ENCODE measurements at places on chromosomes 11 and 22.

- no peak for DNase-seq
Measured at GRCh38 chr11:103624708-103625623, 411.5 kb upstream of the DDI1 start.

- no peak for DNase-seq
Measured at GRCh38 chr11:9688716-9689511, 25.0 kb downstream of the SWAP70 start.

GRCh38 chr11:47225552-47226400 is 11.0 kb downstream of the DDB2 start:
- no peak for DNase-seq

GRCh38 chr22:46797355-46797754 is 34.9 kb downstream of the TBC1D22A start:
- DNase-seq = peak; percentile 32

- peak; percentile 34 for DNase-seq
Measured at GRCh38 chr11:125902277-125902926, 604 bp downstream of the PUS3 start.

GRCh38 chr11:119100246-119100970 is 1.2 kb downstream of the DPAGT1 start:
- no peak for DNase-seq

GRCh38 chr11:103959279-103959942 is 77.0 kb upstream of the DDI1 start:
- DNase-seq = no peak

GRCh38 chr11:116928102-116928777 is 90.8 kb upstream of the APOA1 start:
- DNase-seq = no peak

DNA sequence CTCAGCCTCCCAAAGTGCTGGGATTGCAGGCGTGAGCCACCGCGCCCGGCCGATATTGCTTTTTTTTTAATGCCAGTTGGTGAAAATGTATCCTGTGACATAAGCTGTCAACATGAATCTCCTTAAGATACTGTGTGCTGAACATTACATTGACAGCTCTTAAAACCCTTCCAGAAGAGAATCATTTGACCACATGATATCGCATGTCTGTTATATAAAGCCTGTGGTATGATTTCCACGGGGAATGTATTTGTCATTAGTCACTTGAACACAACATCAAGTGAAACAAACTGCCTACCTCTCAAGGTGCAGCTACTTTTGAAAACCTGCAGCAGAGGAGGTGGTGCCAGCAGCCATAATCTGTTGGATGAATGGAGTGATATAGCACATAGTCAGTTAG is 67.0 kb downstream of the BCL2L13 start:
- no peak for DNase-seq

DNA sequence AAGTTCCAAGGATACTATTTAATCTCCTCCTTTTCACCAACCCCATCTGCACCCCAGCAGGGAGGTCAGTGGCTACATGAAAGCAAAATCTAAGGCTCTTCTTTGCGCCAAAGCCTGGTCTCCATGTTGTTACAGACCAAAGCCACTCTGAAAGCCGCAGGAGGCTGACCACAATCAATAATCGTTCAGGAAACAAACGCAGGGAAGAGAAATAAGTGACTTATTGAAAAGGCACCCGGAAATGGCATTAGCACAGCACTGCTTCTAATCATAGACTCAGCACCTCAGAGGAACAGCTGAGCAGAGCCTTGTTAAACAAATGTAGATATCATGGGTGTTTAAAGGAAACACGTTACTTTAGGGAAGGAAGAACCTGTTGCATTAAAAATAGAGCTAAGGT is 183.9 kb downstream of the KIRREL3 start:
- DNase-seq = no peak

DNA sequence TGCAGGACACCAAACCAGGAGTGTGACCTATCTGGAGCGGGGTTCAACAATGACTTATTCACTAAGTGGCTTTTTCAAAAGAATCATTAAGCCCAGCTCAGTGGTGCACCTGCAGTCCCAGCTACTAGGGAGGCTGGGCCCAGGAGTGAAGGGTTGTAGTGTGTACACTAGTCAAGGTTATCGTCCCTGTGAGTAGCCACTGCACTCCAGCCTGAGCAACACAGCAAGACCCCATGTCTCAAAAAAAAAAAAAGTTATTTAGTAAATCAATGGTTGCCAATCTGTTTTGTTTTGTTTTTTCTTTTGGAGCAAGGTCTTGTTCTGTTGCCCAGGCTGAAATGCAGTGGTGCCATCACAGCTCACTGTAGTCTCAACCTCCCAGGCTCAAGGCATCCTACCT is 7.9 kb downstream of the RHOG start:
- no peak for DNase-seq

- no peak for DNase-seq
Measured at GRCh38 chr11:28223577-28223976, 115.4 kb downstream of the METTL15 start.

DNA sequence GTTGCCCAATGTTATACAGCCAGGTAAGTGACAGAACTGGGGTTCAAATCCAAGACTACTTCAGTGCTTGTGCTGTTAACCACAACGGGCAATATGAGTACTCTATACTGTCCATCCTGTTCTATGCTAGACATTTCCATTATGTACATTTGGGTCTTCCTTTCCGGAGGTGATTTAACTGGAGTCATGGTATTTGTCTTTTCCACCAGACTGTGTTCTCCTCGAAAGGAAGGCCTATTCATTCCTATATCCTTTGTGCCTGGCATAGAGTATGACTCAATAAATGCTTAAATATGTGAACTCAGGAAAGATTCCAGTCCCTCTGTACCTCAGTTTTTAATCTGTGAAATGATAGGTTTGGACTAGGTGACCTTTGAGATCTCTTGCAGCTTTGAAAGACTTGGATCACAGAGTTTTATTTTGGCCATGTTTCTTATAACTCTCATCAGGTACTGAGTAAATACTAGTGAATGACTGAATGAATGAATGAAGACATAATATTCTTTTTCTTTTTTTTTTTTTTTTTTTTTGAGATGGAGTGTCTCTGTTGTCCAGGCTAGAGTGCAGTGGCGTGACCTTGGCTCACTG is 6.6 kb downstream of the RNF121 start:
- DNase-seq = no peak

GRCh38 chr11:8808226-8808585 is 102.8 kb upstream of the AKIP1 start:
- no peak for DNase-seq

GRCh38 chr22:19118329-19118880 is 3.8 kb downstream of the DGCR2 start:
- DNase-seq = no peak

DNA sequence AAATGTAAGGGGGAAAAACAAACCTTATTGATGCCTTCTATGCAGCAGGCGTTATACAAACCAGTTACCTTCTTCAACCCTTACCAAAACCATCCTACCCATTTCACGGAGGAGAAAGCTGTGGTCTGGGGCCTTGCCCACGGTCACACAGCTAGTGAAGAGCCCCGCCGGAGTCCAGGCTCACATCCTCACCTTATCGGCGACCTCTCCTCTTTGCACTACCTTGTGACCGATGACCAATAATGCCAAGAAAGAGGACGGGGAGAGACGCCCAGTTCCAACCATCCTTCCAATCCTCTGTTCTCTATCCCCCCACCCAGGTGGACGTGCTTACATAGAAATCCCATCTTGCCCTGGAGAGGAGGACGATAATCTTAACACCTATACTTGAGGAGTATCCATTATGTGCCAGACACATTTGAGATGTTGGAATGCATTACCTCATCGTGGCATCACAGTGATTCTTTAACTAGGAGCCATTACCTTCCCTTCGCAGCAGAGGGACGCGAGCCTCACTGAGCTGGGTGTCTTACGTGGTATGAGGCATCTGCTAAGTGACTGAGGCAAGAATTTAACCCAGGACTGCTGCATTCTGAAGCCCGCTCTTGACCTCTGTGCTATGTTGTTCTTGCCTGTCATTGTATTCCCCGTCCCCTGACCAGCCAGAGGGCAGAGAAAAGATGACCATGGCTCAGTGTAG is 253.7 kb upstream of the B3GAT1 start:
- no peak for DNase-seq

- no peak for DNase-seq
Measured at GRCh38 chr11:84497181-84497580, 1130.0 kb downstream of the DLG2 start.

GRCh38 chr22:21074102-21074715 is 28.5 kb downstream of the LRRC74B start:
- DNase-seq = no peak

- DNase-seq = peak; percentile 24
Measured at GRCh38 chr22:44023404-44024287, 456 bp upstream of the PARVB start.

DNA sequence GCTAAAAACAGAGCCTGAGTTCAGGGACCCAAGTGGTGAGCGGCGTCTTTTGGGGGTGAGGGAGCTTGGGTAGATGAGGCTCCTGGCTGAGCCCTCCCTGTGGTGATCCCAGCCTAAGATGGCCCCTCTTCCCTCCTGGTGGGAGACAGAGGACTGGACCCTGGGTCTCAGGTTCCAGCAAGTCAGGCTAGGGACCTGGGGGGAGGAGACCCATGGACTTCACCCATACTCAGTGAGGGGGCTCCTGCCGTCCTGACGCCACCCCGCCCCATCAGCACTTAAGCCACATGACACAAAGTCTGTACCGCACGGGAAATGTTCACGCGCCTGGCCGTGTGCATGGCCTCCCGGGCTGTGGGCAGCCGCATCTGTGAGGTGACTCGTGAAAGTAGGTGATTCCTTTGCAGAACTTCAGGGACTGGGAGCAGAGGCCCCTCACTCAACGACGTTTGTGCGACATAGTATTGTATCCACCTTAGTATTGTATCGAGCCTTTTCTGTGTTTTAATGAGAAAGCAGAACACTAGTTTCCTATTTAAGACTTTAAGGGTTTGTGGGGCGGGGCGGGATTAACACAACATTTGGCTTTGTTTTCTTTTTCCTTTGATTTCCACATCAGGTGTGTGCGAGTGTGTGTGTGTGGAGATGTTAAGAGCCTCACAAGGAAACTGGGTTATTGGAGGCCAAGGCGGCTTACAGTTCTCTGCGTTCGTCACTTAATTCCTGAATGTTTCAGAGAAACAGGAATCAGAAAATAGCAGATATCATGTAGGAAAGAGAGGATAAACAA is 18.4 kb upstream of the TMEM191C start:
- no peak for DNase-seq

DNA sequence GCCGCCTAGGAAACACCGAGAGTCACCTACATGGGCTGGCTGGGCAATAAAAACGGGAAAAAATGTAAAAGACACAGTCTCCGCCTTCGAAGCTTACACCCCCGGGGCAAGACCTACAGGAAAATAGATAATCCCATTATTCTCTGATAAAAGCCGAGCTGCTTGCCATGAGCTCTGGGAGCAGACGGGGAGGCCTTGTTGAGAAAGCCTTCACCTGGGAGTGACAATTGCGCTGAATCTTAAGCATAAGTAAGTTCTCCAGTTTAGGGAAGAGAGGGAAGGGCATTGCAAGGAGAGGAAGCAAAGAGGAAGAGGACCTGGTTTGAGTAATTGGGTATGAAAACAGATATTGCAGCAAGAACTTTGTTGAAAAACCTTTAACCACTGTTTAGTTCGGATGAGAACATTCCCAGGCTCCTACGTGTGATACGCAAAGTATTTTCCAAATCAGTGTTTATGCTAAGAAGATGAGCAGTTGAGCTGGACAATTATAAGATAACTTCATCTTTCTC is 813 bp upstream of the BTBD10 start:
- DNase-seq = no peak

DNA sequence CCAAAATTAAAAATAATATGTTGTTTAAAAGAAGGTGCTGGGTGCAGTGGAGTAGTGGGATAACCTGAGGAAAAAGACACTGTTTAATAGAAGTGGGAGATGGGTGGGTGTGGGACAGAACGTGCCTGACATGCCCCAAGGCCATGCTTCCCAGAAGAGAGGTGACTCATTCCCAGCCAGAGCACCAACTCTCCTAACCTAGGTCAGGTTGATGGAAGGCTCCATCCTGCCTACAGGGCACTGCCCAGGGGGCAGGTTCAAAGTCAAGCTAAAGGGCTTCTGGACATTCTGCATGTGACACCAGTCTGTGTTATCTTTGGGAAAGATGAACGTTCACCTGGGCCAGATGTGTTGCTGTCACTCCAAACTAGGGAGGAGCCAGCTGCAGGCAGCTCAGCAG is 453.1 kb downstream of the SOX6 start:
- DNase-seq = no peak

- DNase-seq = no peak
Measured at GRCh38 chr11:65217441-65218423, 36.0 kb downstream of the CAPN1 start.

GRCh38 chr11:64851831-64852351 is 7.4 kb upstream of the CDC42BPG start:
- DNase-seq = no peak
